ENCODE measurements at places on chromosomes 6 and 20. TPM values are rescaled to one million over a fixed set of nuclear protein-coding genes. Genes with fewer than 3 reads are reported as not detected.

ADTRP gene
- 3.1 TPM for total RNA-seq

RPP21 gene
- 58.5 TPM for total RNA-seq

SEL1L2 gene
- total RNA-seq = not detected

HLA-DQB1 gene
- 1.7 TPM for total RNA-seq

KIFC1 gene
- total RNA-seq = 58.0 TPM

ULBP3 gene
- 7.0 TPM for total RNA-seq

LY6G5B gene
- total RNA-seq = 4.3 TPM

DAAM2 gene
- total RNA-seq = 0.04 TPM

VWA7 gene
- 0.34 TPM for total RNA-seq
